ENCODE measurements at places on chromosomes 6 and 20. TPM values are rescaled to one million over a fixed set of nuclear protein-coding genes. Genes with fewer than 3 reads are reported as not detected.

The PBOV1 gene
- not detected for total RNA-seq

The NTSR1 gene
- total RNA-seq: not detected

The FAXC gene
- total RNA-seq: 2.7 TPM

The SLC4A11 gene
- 56.3 TPM for total RNA-seq

The BPIFB2 gene
- total RNA-seq: not detected

The KCNK16 gene
- not detected for total RNA-seq

The CTCFL gene
- total RNA-seq: not detected

The SYCP2 gene
- total RNA-seq: 3.2 TPM

The IRF4 gene
- 12.1 TPM for total RNA-seq

The BPIFB1 gene
- 0.65 TPM for total RNA-seq

The SLC22A3 gene
- total RNA-seq: 8.5 TPM

The TBC1D7 gene
- 15.6 TPM for total RNA-seq

The HLA-DMA gene
- total RNA-seq: 65.3 TPM

The ZNF831 gene
- total RNA-seq: 1.4 TPM

The ZNF311 gene
- total RNA-seq: 3.2 TPM

The MUCL3 gene
- total RNA-seq: not detected

The SLC22A16 gene
- not detected for total RNA-seq

The FKBP5 gene
- 112 TPM for total RNA-seq

The HBS1L gene
- 61.2 TPM for total RNA-seq

The L3MBTL3 gene
- 15.1 TPM for total RNA-seq

The ANGPT4 gene
- 0.99 TPM for total RNA-seq

The HCK gene
- 6.1 TPM for total RNA-seq

The POU3F2 gene
- total RNA-seq: not detected

The RBBP8NL gene
- total RNA-seq: 11.4 TPM

The PTK6 gene
- total RNA-seq: 55.1 TPM

The PAK5 gene
- 0.13 TPM for total RNA-seq

The ASIP gene
- total RNA-seq: 0.70 TPM

The SPATA2 gene
- total RNA-seq: 8.0 TPM

The LGSN gene
- total RNA-seq: not detected

The FOXF2 gene
- 3.4 TPM for total RNA-seq

The HSPA1L gene
- 1.7 TPM for total RNA-seq

The SNRPB gene
- total RNA-seq: 130 TPM

The GGTLC1 gene
- not detected for total RNA-seq

The PACSIN1 gene
- 1.9 TPM for total RNA-seq

All from ureter (tissue), 1 donor.